IPS-NIHi11 (cell line): ENCODE measurements at places on chromosomes 16 and 17.

GRCh38 chr17:14245002-14245401 lies 8.3 kb upstream of the CDRT15 start:
- DNase-seq: peak; percentile 32

GRCh38 chr17:59151591-59151990 lies 3.4 kb downstream of the SKA2 start:
- no peak for DNase-seq

DNA sequence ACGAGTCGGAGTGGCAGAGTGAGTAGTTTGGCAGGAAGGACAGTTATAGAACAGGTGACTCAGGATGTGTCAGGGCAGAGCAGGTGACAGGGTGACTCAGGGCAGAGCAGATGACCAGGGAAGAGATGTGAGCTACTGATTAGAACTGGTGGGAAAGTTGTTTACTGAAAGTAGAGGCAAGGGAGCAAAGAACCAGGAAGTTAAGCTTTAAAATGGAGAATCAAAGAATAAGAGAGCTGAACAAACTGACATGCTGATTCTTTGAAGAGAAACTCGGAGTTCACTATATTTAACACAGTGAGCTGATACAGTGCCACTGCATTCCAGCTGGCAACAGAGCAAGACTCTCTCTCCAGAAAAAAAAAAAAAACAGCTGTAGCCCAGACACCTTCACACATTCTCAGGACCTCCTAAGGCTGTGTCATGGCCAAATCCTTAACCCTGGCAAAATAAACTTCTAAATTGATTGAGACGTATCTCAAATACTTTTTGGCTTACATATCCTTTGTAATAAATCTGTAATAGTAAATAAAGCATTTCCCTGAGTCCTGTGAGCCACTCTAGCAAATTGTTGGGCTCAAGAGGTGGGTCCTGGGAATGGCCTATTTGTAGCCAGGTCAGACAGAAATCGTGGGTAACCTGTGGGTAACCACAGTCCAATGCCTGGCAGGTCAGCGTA lies 12.3 kb upstream of the UBE2I start:
- DNase-seq: no peak

GRCh38 chr16:627454-628239 lies 3.1 kb upstream of the WFIKKN1 start:
- no peak for DNase-seq

DNA sequence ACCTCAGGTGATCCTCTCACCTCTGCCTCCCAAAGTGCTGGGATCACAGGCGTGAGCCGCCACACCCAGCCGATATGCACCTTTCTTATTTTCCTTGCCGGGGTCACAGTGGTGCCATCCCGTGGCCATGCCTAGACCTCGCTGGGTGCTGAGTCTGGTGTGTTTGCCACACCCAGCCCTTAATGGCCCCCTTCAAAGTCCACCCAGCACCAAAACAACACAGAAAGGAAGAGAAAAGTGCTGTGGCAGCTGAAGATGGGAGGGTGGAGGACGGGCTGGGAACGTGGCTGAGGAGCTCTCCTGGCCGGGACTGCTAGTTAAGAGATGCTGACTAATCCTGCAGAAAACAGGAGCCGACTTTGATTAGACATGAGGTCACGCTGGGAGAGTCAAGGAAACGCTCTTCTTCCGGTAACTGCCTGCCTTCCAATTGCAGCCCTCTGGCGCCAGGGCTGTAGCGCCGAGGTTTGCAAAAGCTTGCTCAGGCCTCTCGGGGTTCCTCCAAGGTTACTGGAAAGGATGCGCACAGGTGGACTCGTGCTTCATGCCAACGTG lies 10.9 kb downstream of the SLC43A2 start:
- no peak for DNase-seq

DNA sequence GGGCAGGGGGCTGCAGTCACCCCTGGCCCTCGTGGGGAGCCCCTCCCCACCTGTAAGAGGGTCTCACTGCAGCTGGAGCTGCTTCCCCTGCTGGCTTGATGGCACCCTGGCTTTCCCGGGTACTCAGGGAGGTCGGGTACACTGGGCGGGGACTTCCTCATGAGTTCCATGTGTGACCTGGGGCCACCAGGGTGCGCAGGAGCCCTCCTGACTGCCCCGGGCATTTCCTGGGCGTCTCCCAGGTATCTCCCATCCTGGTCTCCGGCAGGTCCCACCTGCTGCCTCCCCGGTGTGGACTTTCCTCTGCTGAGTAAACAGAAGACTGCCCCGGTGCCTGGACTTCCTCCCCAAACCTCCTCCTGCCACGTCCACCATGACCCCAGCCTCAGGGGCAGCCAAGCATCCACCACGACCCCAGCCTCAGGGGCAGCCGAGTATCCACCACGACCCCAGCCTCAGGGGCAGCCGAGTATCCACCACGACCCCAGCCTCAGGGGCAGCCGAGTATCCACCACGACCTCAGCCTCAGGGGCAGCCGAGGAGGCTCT lies 40.9 kb downstream of the CBFA2T3 start:
- no peak for DNase-seq

DNA sequence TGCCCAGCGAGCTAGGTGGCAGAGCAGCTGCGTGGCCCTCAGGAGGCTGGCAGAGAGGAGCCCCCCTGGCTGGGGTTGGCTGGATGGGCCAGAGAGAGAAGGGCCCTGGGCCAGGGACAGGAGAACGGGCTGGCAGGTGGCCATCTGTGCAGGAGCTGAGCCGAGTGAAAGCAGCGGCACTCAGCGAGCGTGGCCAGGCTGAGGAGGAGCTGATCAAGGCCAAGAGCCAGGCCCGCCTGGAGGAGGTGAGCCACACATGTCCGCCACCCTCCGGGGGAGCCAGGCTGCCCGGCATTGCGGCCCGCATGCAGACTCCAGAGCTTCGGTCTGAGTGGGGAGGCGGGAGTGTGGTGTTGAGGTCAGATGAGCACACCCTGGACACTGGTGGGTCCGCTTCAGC lies 2.1 kb upstream of the RAC3 start:
- DNase-seq: no peak

- peak; percentile 76 for DNase-seq
Observed at GRCh38 chr17:78343187-78343542, 16.7 kb downstream of the SOCS3 start.

DNA sequence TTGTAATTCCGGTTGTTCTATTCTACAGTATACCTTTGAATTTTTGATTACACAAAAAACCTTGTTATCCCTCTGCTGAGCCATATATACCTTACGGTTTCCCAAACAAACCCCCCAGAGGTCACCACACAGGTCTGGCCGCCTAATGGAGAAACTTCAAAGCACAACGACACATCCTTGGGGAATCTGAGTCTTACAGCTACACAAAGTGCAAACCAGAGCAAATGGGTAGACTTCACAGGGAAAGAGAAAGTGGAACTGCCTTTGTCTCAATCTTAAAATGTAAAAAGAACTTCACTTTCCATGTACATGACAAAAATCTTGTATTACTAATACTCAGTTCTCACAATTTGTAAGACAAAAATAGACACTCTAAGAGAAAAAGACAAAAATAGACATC lies 2.7 kb downstream of the FBXO31 start:
- DNase-seq: no peak

DNA sequence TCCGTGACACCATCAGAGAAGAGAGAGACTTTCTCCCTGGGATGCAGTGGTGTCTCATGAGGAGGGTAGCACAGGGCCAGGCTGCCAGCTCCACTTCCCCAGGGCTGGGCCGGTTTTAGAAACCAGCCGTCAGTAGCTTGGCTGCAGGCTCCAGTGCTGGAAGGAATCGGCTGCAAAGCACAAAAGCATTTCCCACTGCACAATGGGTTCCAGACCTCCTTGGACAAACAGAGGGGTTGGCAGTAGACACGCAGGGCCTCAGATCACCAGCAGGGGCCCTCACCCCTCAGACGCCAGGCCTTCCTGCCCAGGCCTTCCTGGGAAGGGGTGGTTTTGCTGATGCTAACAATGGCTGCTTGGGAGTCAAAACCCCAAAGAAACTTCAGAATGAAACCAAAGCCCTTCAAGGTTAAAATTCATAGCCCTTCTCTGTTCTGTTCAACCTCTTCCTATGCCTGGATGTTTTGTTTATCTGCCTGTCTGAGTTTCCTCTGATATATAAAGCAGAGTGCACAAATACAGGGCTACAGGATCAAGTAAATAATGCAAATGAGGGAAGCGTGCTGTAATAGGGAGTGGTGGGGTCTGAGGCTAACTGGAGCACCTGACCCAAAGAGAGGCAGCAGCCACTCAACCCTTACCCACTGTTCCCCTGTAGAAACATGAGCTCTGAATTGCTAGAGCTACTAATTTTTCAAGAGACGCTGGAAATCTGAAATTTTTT lies 26.2 kb downstream of the TEKT5 start:
- DNase-seq: peak; percentile 74

DNA sequence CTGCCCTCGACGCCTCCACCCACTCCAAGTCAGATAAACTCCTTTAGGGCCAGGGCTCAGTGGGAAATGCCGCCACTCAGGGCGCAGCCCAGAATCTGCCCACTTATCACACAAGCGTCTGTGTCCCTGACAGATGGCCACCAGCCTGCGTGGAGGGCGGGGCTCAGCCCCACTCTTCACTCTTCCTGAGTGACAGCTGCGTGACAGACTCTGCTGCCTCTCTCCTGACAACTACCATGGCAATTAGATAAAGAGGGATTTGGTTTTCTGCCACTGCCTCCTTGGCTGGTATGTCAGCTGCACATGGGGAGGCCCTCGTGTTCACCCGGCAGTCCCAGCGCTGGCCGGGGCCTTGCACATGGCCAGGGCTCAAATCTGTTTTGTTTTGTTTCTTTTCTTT lies 96.2 kb downstream of the RTN4RL1 start:
- no peak for DNase-seq

- no peak for DNase-seq
Observed at GRCh38 chr16:28059841-28060575, 3.5 kb downstream of the GSG1L start.

DNA sequence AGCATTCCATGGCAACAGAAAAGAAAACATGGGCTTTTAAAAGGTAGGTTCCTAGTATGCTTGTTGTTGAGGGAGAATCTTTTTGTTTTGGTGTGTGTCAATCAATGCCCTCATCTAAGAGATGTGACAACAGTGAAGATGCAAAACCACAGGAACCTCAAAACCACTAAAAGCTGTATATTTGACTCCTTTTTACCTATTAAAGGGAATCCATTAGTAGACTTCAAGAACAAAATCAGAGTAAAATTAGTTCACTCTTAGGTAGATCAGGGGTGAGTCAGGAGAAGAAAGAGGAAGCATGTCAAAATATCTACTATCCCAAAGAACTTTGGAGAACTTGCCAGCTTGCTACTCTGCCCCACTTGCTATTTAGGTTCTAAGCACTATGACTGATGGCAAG lies 89.1 kb downstream of the CDK5R1 start:
- DNase-seq: no peak

GRCh38 chr17:41082626-41083025 lies 1.3 kb upstream of the KRTAP4-7 start:
- DNase-seq: no peak
